Stimulated activated CD8-positive, alpha-beta memory T cell treated with anti-CD3 and anti-CD28 coated beads, Interleukin-15, amount 100 ng/mL, for 1 hour (primary cell): ENCODE measurements at places on chromosomes 6 and 20.

DNA sequence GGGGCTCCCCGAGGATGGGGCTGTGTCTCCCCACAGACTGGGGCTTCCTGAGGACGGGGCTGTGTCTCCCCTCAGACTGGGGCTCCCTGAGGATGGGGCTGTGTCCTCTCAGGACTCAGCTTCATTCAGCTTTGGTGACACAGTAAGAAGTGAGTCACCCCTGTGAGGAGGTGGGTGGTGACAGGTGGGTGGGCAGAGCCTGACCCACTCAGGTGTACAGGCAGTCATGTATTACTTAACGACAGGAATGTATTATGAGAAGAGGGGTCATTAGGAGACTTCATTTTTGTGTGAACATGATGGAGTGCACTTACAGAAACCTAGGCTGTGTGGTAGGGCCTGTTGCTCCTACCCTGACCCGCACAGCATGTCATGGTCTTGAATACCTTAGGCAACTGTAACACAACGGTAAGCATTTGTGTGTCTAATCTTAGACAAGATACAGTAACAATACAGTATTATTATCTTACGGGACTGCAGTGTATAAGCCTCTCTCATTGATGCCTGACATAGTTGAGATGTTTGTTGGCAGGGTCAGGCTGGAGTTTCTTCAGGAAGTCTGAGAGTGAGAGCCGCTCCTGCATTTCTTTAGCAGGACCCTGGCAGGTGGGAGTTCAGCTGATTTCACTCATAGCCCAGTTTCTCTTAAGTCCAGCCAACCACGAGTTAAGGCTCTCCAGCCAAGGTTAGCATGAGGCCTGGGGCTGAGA lies 10.9 kb upstream of the PGC start:
- no peak for DNase-seq

- no peak for DNase-seq
Measured at GRCh38 chr20:58712151-58712791, 19.7 kb downstream of the NPEPL1 start.

GRCh38 chr20:6632187-6632586 lies 135.3 kb upstream of the BMP2 start:
- DNase-seq, result no peak

DNA sequence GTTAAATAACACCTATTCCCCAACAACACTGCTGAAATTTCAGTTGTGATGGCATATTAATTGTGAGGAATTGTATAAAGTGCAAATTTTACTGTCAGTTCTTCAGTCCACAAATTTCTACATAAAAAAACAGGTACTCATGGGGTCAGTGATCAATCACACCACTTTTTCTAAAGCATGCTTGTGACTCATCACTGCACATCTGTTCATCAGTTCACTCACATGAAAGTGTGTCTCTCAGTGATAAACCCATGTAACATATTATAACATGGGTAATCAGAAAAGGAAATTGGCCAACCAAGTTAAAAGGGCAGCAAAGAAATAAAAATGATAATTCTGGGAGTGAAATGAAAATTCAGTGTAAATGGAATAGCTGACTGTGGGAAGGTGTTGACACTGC lies 234.7 kb upstream of the FKBP1C start:
- no peak for DNase-seq

DNA sequence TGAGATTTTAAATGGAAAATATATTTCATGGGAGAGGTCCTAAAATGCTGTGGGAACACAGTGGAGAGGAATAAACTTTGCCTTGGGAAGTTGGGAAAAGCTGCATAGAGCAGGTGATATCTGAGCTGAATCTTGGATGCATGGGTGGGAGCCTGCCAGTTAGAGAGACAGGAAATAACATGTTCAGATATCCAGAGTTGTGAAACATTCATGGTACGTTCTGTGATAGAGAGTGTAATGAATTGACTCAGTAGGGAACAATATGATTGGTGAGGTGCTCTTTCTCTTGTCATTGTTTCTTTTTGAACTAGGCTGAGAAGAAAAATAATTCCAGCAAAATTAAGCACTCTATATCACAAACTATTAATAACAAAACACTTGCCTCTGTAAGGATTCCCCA lies 72.8 kb downstream of the RPS12 start:
- DNase-seq, result no peak

GRCh38 chr6:119340796-119341487 lies 8.6 kb downstream of the MAN1A1 start:
- no peak for DNase-seq

DNA sequence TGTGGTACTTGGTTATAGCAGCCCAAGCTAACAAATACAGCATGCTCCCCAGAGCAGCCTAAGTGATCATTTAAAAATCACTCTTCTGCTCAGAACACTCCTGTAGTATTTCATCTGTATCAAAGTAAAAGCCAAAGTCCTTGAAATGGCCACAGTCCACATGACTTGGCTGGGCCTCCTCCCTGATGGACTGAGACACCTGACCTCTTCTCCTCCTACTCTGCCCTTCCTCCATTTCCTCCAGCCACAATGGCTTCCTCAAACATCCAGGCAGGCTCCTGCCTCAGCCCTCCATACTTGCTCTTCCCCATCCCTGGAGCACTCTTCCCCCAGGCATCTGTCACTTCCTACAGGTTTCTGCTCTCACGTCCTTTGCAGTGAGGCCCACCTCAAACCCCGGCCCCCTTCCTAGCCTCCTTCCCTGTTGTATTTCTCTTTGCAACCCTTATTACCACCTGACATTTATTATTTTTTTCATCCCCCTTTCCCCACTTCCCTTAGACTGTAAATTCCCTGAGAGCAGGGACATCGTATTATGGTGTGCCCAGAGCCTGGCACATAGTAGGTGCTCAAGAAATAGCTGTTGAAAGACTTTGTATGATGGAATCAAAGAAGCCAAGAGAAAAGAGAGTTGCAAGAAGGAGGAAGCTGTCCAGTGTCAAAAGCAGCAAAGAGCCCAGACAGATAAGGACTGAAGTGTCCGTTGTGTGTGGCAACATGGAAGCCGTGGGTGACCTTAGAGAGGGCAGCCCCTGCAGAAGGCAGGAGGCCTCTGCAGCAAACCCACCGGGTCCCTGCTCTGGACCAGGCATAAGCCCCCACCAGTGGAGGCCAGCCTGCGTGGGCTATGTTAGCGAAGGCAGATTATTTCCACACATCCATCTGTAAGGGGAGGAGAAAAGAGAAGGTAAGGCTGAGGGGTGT lies 87.5 kb downstream of the TRERF1 start:
- DNase-seq, result no peak

GRCh38 chr20:9348747-9349146 lies 165.6 kb upstream of the LAMP5 start:
- DNase-seq, result no peak

DNA sequence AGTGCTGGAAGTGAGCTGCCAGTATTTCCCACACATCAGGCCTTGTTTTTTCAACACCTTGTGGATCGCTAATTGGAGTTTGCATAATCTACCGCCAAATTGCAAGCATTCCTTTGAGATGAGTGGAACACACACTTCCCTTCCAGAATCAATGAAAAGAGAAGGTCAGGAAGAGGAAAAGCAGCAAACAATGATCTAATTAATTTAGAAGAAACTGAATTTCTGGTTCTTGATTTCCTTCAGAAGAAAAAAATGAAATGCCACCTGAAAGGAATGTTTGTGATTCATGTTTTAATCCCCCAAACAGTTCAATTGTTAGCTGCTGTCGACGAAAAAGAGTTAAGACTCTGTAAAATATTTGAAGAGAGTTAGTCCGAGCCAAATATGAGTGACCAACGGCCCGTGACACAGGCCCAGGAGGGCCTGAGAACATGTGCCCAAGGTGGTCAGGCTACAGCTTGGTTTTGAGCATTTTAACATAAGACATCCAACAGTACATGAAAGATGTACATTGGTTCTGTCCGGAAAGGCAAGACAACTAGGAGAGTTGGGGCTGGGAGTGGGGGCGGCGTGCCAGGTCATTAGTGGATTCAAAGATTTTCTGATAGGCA lies 182.3 kb downstream of the MTFR2 start:
- no peak for DNase-seq

DNA sequence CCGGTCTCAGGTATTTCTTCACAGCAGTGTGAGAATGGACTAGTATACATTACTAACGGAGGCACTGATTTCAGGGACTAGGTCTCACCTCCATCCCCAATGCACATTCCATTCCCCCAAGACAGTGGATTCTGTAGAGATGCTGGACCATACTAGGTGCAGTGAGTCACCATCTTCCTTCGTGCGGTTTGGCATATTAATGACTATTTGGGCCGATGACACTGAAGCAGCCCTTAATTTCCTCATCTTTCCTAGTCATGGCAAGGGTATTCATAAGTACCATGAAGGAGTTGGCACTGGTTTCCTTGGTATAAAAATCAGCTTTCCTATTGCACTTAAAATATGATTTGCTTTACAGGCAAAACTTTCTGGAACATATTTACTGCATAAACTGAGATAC lies 121.4 kb upstream of the TRAF3IP2 start:
- no peak for DNase-seq

- DNase-seq, result no peak
Measured at GRCh38 chr6:102127253-102127652, 733.7 kb downstream of the GRIK2 start.

DNA sequence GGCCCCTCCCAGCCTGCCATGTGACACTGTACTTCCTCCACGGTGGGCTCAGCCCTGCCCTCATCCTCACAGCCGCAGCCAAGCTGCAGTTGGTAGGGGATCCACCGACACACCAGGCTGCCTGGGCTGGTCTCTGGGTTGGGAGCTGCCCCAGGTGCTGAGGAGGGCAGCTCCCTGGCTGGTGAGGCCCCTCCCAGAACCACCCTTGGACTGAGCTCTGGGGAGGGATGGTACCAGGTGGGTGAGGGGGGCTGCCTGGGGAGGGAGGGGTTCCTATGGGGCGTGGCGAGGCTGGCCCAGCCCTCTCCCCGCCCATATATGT lies 185 bp upstream of the TNFRSF6B start:
- DNase-seq, result no peak

- DNase-seq, result no peak
Measured at GRCh38 chr20:5886788-5887187, 63.5 kb downstream of the TRMT6 start.

- DNase-seq, result no peak
Measured at GRCh38 chr20:17683218-17684076, 1.4 kb upstream of the RRBP1 start.

DNA sequence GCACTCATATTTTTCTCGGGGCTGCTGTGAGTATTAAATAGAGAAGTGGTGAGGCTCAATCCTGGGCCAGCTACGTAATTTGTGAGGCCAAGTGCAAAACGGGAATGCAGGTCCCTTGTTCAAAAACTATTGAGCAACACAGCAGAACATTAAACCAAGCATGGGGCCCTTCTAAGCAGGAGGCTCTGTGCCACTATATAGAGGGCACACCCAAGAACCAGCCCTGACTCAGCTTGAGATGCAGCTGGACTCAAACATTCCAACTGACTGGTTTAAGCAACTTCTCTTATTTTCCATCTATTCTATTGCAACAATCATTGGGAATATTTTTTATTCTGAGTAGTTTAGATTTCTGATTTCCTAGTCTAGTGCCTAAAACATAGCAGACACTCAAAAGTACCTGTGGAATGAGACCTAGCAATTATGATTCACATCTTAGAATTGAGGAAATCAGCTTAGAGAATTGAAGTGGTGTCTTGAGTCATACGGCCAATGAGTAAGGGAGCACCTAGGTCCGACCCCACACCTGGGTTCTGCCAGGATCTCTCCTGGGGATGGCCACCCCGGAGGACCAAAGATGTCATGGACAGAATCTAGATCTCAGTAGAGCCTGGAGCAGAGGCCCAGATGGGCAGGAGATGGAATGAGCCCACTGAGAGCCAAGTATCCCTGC lies 1.3 kb downstream of the SIRPB2 start:
- no peak for DNase-seq

DNA sequence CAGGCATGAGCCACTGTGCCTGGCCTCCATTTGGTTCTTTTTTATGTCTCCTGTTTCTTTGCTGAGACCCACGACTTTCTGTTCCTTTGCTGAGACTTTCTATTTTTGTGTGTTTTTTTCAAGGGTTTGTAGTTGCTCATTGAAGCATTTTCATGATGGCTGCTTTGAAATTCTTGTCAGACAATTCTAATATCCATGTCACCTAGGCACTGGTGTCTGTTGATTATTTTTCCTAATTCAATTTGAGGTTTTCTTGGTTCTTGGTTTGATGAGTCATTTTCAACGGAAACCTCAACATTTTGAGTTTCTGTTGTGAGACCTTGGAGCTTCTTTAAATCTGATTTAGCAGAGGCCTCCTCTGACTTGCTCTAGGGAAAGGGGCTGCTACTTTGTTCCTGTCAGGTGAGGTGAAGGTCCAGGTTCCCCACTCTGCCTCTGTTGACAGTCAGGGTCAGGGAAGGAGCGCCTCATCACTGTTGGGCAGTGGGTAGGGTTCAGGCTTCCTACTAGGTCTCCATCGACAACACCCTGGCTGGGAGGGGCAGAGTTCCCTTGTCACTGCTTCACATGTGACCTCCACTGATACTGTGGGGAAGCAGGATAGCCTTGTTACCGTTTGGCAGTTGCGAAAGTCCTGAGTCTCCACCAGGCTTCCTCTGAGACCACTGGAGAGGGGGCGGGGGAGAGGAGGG lies 67.2 kb upstream of the RNF24 start:
- DNase-seq, result peak; percentile 12

DNA sequence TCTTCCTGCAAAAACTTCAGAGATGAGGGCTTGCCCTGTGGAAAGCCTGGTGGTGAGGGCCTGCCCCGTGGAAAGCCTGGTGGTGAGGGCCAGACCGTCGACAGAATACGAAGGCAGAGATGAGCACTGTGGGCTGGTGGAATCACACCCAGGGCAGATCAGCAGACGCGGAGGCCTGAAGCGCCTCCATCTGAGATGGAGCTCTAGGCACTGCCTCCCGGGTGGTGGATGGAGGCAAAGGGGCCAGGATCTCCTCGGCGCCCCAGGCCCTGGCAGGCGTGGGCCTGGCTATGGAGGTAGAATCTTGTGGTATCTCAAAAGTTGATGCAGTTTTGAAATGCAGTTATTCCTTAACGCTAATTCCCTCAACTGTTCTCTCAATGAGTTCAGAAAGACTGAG lies 104.8 kb downstream of the PSMB1 start:
- DNase-seq, result no peak

DNA sequence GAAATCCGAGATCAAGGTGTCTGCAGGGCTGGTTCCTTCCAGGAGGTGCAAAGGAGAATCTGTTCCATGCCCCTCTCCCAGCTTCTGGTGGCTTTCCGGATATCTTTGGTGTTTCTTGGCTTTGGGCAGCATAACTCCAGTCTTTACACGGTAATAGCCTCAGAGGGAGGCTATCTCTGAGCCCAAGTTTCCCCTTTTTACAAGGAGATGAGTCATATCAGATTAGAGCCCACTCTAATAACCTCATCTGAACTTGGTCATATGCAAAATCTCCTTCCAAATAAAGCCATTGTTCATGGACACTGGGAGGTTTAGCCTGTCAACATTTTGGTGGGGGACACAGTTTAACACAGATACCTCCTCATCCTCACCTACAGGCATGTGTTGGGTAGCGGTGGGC lies 213.7 kb downstream of the ATXN1 start:
- no peak for DNase-seq

GRCh38 chr6:136307351-136307750 lies 17.7 kb upstream of the BCLAF1 start:
- DNase-seq, result no peak

DNA sequence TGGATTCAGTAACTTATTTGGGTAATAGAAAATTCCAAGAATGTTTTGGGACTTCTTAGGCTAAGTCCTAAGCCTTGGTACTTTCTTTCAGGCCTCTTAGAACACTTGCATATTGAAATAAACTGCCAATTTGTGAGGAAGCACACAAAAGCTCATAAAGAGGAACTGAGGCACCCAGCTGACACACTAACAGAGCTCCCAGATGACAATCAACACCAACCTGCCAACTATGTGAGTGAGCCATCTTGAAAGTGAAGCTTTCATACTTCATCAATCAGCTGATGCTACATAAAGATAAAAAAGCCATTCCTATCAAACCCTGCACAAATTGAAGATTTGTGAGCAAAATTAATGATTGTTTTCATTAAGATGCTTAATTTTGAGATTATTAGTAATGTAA lies 832.5 kb upstream of the EPHA7 start:
- no peak for DNase-seq
